CD4-positive, alpha-beta T cell treated with Interleukin-4 for 1 hour (primary cell): ENCODE measurements at places on chromosomes 16 and 17.

DNA sequence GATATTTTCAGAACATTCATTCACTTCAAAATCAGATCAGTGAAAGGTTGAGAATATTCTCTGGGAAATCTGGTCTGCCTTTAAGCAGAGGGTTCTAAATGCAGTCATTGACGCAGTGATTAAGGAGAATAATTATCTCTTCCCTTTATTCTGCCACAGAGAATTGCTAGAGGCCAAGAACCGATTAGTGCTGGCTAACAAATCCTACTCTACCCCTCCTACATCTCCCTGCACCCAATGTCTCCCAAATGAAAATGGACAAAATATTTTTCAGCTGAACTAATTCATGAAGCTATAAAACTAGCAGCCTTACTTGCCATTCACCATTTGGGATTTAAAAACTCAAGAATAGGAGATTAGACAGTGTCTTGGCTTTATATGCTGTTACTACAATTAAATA is 185.5 kb upstream of the SOX9 start:
- DNase-seq = no peak

DNA sequence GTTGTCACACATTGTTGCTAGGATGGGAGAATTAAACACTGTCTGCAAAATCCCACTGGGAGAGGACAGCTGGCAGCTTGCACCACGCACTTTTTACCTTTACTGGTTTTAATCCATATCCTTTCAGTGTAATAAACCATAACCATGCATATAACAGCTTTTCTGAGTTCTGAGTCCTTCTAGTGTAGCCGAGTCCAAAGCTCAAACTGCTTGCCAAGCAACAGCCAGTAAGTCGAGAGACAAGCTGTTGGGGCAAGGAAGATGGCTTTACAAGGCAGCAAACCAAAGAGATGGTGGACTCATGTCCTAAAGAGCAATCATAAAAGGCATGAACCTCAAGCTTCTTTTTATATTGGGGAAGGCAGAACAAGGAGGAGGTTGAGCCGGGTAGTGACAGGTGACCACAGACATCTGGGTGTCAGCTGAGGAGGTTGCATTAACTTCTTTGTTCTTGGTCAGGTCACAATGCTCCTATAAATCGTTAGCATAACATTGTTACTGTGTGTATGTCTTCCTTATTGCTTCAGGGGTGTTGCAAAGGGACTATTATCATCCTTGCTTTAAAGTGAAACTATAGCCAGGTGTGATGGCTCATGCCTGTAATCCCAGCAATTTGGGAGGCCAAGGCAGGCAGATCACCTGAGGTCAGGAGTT is 7.3 kb upstream of the CD300H start:
- DNase-seq = no peak

- DNase-seq = peak; percentile 64
Observed at GRCh38 chr17:74369221-74369620, 1.9 kb downstream of the GPR142 start.

- no peak for DNase-seq
Observed at GRCh38 chr16:19132255-19132654, 18.5 kb downstream of the ITPRIPL2 start.

- peak; percentile 80 for DNase-seq
Observed at GRCh38 chr16:88442727-88443576, 10.1 kb upstream of the ZFPM1 start.

GRCh38 chr17:64772845-64773299 is 110.8 kb upstream of the SMURF2 start:
- no peak for DNase-seq

GRCh38 chr17:49403514-49404289 is 11.0 kb downstream of the PHB1 start:
- DNase-seq = no peak

GRCh38 chr16:7887316-7887715 is 554.7 kb downstream of the RBFOX1 start:
- no peak for DNase-seq

GRCh38 chr17:31967648-31968047 is 30.8 kb downstream of the SUZ12 start:
- DNase-seq = no peak

DNA sequence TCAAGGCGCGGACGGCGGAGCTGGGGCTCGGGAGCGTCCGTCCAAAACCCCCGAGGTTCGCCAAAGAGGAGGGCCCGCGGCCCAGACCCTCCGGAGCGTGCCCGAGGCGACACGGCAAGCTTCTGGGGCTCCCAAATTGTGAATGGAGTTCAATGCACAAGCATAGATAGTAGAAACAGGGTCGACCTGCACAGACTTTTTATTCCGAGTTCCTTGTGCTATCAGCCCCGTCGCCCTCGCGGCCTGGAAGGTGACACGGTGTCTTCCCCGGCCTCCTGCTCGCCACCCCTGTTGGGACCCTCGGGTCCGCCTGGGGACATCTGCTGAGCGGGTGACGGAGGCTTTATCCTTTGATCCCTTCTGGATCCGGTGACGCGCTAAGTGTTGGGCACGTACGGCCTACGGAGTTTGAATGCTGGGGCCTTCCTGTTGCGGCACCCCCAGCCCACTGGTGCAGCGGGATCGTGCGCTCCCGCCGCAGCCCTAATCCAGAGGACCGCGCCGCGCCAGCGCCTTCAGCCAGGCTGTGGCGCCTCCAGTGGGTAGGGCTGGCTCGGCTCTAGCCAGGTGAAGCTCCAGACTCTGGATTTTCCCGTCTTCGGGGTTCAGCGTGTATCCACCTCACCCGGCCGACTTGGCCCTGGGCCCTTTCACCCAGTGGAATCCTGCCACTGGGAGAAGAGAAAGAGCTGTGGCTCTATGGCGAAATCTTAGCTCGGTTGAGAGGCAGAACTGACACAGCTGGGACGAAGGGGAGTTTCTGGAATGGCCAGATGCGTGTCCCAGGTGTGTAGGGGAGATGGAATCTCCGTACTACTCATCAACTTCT is 17.0 kb upstream of the NTN1 start:
- no peak for DNase-seq

DNA sequence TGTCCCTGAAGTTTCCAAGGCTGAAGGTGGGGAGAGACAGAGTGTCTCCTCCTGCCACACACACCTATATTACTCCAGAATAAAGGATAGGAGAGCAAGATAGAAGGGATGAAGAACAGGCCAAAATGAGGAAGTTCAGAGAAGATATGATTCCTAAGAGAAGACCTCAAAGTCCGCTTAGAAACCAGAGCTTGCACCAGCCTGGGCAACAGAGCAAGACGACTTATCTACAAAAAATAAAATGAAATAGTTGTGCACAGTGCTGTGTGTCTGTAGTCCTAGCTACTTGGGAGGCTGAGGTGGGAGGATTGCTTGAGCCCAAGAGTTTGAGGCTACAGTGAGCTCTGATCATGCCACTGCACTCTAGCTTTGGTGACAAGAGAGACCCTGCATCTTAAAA is 128.2 kb downstream of the HS3ST3B1 start:
- no peak for DNase-seq

- no peak for DNase-seq
Observed at GRCh38 chr17:63487014-63487339, 10.1 kb downstream of the ACE start.

- no peak for DNase-seq
Observed at GRCh38 chr17:82072827-82073226, 7.2 kb upstream of the DUS1L start.
